ENCODE measurements at places on chromosomes 3 and 15.

DNA sequence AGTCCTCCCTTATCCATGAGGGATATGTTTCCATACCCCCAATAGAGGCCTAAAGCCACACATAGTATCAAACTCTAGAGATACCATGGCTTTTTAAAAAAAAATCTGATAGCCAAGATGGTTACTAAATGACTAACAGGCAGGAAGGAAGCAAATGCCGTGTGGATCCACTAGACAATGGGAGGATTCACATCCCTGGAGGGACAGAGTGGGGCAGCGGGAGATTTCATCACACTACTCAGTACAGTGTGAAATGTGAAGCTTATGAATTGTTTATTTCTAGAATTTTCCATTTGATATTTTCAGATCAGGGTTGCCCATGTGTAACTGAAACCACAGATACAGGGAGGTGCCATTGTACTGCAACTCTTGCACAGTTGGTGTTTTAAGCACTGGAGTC lies 826.6 kb downstream of the SQOR start:
- H3K27ac ChIP-seq = no peak overlapping the region
- DNase-seq = no peak
- no peaks in the 10 kb centered on the region for H3K36me3 ChIP-seq
- no peaks in the 10 kb centered on the region for H3K27me3 ChIP-seq

GRCh38 chr15:77737238-77738037 lies 104.7 kb upstream of the LINGO1 start:
- no peak for DNase-seq
- H3K36me3 ChIP-seq = no peaks in the 10 kb centered on the region
- no peaks in the 10 kb centered on the region for H3K4me1 ChIP-seq
- peaks cover 12% of the 10 kb centered on the region for H3K27me3 ChIP-seq
- H3K4me3 ChIP-seq = no peak overlapping the region

DNA sequence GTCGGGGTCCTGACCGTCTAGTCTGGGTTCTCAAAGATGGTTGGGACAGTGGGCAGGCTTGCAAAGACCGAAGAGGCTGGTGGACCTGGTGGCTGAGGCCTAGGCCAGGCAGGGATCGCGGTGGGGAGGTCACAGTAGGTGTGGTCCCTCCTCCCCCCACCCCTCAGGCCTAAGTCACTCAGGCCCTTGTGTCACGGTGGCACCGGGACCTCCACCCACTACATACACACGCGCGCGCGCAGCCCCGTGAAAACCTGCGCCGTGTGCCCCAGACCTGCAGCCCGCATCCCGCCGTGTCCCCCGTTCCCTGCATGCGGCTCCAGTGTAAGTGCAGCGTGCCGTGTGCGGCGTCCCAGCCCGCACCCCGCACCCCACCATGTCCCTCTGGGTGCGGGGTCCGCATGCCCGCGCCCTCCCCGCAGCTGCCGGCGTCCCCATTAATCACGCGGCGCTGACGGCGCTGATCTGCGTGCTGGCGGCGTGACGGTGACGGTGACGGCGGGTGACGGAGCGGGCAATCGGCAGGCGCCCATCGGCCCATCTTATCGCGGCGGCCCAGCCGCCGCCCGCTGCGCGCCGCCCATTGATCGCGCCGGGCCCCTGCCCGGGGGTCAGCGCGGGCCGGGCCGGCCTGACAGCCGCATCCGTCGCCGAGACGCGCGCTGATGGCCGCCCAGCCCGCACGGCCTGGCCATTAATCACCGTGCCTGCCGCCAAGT lies 24.4 kb downstream of the SEC61A1 start:
- DNase-seq = no peak
- peaks cover 4% of the 10 kb centered on the region for H3K27me3 ChIP-seq
- H3K36me3 ChIP-seq = peaks cover 16% of the 10 kb centered on the region
- no peak overlapping the region for H3K27ac ChIP-seq

DNA sequence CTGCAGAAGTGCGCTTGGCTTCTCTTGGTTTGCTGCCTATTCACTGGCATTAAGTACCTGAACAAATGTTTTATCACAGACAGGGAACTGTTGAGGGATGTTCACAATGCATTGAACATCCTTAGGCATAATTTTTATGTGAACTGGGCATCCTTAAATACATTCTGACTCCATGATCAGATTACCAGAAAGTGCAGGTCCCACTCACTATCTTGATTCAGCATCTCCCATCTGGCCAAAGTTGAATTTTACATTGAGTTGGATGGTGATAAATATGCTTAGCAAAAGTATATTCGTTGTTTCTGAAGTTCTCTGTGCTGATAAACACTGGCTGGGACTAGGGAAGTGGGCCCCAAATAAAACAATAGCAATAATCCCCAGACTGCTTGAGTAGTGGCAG lies 108.5 kb downstream of the RBMS3 start:
- H3K4me1 ChIP-seq = peaks cover 2% of the 10 kb centered on the region
- no peaks in the 10 kb centered on the region for H3K27me3 ChIP-seq
- H3K36me3 ChIP-seq = no peaks in the 10 kb centered on the region
- H3K27ac ChIP-seq = no peak overlapping the region
- H3K4me3 ChIP-seq = no peak overlapping the region

DNA sequence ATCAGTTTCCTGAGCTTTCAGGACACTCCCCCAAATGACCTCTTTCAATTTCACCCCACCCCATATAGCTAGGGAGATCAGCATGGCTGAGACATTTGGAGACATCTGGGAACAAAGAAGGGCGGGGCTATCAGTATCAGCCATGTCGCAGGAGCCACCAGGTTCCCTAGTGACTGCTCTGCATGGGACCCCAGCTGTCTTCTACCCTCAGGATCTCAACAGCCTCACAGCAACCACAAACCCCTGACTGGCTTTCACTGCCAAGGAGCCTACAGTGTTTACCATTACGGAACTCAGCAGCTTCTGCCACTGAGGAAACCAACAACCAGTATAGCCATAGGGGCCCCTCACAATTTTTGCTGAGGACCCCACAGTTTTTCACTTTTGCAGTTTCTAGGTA lies 269.6 kb upstream of the TRIM42 start:
- no peaks in the 10 kb centered on the region for H3K4me1 ChIP-seq
- DNase-seq = no peak

- H3K27ac ChIP-seq = no peak overlapping the region
- H3K36me3 ChIP-seq = no peaks in the 10 kb centered on the region
- DNase-seq = no peak
- H3K4me3 ChIP-seq = no peak overlapping the region
These were observed 27.7 kb downstream of the GRIP2 start for GRCh38 chr3:14512281-14512941.

DNA sequence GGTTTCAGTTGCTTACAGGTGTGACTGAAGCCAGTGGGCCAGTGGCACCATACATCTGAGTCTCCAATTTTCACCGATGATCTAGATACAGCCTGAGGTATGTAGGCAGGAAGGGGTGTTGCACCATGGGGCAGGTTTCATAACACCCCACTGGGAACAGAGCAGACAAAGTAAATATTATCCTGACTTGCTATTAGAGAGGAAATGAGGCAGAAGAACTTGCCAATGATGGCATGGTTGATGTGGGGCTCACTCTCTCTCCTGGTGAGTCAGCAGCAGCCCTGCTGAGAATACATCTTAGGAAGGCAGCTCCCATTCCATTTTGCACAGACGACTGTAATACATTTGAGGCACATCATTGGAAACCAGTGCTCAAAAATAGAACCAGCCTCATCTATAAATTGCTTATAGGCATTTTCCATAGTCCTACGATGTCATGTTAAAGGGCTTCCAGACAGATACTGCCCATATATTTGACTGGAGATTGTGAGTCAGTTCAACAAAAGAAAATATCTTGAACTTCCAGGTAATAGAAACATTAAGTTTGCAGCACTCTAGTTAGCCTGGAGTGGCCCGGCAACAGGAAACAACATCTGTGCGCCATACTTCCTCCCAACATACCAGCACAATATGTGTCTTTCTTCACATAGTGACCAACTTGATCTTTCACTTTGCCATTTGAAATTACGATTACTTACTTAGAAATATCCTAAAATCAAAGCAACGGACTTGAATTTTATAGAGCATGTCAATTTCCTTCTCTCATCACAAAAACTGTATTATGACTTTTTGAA lies 175.5 kb downstream of the NECTIN3 start:
- peaks cover 11% of the 10 kb centered on the region for H3K36me3 ChIP-seq
- H3K27ac ChIP-seq = no peak overlapping the region
- no peak for DNase-seq
- no peaks in the 10 kb centered on the region for H3K27me3 ChIP-seq

Measured in activated CD4-positive, alpha-beta T cell treated with anti-CD3 and anti-CD28 coated beads, Interleukin-2, amount 10 ng/mL, durations not matched to agents 7 days and 5 days (primary cell).